ENCODE measurements at places on chromosomes 13 and 19.

GRCh38 chr19:29576761-29577648 is 29.1 kb upstream of the POP4 start:
- DNase-seq = no peak

DNA sequence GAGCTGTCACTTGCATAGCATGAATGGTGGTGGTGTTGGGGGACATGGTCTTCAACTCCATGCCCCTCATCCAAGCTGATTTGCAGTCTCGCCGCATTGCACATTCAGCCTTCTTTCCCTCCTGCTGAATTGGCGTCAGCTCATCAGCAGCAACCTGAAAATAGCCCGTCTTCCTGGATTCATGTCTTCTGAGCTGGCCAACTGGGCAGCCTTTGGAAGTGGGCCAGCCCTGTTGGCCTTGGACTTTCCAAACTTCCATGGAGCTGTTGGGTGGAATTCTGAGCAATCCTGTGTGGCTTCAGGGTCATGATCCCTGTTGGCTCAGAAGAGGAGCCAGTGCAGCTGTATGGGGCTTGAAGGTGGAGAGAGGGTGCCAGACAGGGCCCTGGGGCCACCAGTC is 68.8 kb downstream of the ZNF536 start:
- DNase-seq = no peak

DNA sequence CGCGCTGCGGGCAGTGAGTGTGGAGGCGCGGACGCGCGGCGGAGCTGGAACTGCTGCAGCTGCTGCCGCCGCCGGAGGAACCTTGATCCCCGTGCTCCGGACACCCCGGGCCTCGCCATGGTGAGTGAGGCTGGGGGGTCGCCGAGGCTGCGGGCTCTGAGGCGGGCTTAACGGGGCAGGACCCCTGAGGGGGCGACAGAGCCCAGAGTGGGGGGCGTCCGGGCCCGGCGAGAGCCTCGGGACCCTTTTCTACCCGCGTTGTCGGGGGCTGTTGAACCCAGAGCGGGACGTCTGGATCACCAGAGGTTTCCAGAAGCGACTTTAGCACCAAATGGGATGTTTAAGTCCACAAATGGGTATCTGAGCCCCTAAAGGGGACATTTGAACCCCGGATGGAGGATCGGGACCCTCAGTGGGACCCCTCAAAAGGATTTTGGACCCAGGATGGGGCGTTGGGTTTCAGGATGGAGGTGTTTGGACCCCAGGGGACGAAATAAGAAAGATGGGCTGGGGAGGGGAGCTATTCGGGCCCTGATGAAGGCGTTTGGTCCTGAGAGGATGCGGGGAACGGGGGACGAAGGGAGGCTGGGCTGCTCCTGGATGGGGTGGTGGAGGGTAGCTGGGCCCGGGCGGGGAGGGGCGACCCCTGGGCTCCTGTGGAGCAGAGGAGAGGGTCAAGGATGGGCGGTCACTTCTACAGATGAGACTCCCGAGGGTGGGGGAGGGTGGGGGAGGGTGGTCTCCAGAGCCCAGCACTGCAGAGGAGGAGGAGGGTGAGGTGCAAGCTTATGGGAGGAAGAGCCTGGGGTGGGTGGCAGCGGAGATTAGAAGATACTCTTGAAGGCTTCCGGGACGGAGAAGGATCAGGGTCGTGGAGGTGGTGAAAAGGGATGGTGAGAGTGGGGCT is at the start of gene CALM3:
Gene CALM3, plus strand, starts transcription at position 13 of the 907 bp plus-strand sequence. Its CDS starts 105 bp downstream, at position 118.
- DNase-seq = no peak

DNA sequence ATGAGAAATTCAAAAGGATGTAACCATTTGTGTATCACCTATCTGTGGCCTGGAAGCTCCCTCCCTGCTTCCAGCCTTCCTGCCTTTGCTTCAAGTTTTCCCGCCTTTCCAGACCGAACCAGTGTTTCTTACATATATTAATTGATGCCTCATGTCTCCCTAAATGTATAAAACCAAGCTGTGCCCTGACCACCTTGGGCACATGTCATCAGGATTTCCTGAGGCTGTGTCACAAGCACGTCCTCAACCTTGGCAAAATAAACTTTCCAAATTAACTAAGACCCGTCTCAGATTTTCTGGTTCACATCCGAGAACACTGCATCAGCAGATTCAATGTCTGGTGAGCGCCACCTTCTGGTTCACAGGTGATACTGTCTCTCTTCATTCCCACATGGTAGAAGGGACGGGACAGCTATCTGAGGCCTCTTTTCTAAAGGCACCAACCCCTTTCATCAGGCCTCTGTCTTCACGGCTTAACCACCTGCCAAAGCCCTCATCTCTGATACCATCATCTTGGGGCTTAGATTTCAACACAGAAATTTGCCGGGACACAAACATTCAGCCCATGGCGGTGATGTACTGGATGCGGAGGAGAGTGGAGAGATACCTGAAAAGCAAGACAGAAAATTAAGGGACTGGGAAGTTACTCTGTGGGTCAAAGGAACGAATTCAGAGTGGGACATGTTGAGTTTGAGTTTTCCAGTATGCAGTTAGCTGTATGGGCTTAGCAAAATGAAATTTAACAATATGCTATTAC is 58.7 kb upstream of the PABPC3 start:
- DNase-seq = no peak

GRCh38 chr13:61202042-61202441 is 213.6 kb downstream of the PCDH20 start:
- DNase-seq = no peak

DNA sequence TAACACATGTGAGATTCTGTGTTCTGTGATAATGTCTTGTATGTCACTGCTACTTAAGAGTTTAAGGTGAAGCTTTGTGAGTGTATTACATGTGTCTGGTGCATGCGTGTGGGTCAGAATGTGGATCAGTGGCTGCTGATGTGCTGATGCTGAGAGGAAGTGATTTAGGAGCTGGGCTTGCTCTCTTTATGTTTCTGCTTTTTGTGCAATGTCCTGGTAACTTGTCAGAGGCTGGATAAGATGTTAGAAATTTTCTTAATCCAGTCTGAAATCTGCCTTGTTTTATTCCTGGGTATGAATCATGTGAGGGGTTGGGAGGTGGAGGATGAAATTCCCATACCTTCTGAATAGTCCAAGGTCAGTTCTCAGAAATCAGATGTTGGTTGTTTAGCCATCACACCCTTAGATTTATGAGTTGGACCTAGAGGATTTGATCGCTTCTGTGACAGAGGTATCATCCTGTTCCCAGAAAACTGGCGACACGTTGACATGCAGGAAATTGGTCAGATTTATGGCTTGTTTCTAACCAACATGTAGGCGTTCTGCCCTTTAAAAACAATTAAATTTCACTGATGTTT is 24.5 kb upstream of the CXCL17 start:
- DNase-seq = no peak

- no peak for DNase-seq
These were observed 61.9 kb upstream of the ANKRD10 start for GRCh38 chr13:110976785-110977184.

- DNase-seq = no peak
These were observed 59.6 kb downstream of the RBM26 start for GRCh38 chr13:79346300-79346914.

- DNase-seq = no peak
These were observed 17.3 kb upstream of the SLC7A10 start for GRCh38 chr19:33242911-33243310.

GRCh38 chr13:110683203-110683883 is 22.6 kb downstream of the CARS2 start:
- DNase-seq = no peak

GRCh38 chr19:22603518-22604440 is 30.3 kb upstream of the ZNF492 start:
- DNase-seq = no peak

Data from NCI-H187 treated with DMSO at 0.1 percent for 48 hours (cell line).